ENCODE measurements at places on chromosomes 13 and 19. TPM values are rescaled to one million over a fixed set of nuclear protein-coding genes. Genes with fewer than 3 reads are reported as not detected.

GRCh38 chr13:93539914-93540313 is 313.3 kb downstream of the GPC6 start:
- DNase-seq = no peak

NKG7 gene
- total RNA-seq = not detected

- no peak for DNase-seq
Measured at GRCh38 chr19:42542791-42543190, 14.5 kb upstream of the CEACAM1 start.

GRCh38 chr13:85661675-85662074 is 137.5 kb downstream of the SLITRK6 start:
- DNase-seq = no peak

DNA sequence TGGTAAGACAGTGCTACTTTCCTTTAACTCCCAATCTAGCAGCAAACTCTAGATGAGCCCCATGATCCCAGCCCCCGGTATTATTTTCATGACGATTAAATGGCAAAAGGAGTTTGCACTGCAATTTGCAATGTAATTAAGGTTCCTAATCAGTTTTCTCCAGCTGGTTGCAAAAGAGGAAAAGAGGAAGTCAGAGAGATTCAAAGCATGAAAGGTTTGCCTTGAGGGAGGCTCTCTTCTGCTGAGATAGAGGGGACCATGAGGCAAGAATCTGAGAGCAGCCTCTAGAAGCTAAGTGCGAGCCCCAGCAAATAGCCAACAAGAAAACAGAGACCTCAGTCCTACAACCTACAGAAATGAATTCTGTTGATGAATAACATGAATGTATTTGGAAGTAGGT is 527.1 kb downstream of the UQCRFS1 start:
- DNase-seq = no peak

- no peak for DNase-seq
Measured at GRCh38 chr13:104805346-104805745, 1730.1 kb downstream of the EFNB2 start.

GRCh38 chr19:2555422-2556220 is 79.7 kb downstream of the GADD45B start:
- DNase-seq = no peak

- no peak for DNase-seq
Measured at GRCh38 chr13:102847272-102848234, 1.7 kb downstream of the ERCC5 start.

GRCh38 chr19:39187552-39187943 is 9.2 kb upstream of the NCCRP1 start:
- no peak for DNase-seq

GRCh38 chr13:50844084-50844875 is 788 bp upstream of the DLEU7 start:
- no peak for DNase-seq

CCDC194 gene
- total RNA-seq = not detected

DNA sequence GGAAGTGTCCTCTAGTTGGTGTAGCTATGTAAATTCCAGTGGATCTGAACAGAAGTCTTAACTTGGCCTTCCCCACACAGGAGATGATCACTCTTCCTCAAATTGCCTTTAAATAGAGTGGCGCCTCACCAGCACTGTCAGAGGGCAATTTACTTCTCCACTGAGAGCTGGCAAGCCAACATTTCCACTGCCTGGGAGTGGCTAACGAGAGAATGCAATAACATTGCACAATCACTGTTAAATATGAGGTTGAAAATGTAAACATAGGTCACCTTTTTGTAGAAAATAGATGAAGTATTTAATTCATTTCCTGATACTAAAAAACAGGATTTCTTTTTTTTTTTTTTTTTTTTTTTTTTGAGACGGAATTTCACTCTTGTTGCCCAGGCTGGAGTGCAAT is 55.4 kb upstream of the UBL3 start:
- DNase-seq = no peak

PALM3 gene
- total RNA-seq = 8.1 TPM

DNA sequence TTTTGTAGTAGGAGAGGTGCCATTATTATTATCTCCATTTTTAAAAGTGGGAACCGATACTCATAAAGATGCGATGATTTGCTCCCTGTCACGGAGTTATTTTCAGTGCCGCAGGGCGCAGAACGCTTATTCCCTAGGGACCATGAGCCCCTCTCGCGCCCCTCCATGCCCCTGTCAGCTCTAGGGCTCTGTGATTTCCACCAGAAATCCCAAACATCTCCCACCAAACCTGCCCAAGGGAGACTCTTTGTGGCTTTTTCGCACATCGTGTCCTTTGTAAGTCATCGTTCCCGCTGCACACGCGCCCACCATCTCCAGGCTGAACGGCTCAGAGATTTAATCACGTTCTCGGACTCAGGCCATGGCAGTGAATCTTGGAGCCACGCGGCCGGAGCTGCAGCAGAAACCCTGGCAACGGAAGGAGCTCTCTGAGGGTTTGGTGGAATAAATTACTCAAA is 105.1 kb downstream of the DNAJC15 start:
- DNase-seq = no peak

NDUFB7 gene
- total RNA-seq = 137 TPM

PODNL1 gene
- 0.48 TPM for total RNA-seq
